A172 (cell line): ENCODE measurements at places on chromosomes 16 and 17.
A peak's percentile ranks its signal among the peaks of the same experiment; 100 is the strongest.

DNA sequence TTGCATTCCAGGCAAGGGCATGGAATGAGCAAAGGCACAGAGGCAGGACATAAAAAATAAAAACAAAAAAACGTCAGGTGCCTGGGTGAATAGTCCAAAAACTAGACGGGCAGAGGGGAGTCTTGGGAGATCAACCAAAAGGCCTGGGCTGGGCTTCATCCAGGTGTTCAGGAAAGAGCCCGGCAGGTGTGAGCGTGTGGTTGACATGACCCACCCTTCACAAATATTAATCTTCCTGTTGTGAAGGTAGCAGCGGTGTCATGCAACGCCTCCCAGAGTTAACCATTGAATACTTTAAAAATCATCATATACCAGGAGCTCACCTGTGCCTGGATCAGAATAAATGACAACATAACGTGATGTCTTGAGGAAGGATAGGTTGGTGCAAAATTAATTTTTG lies 90.6 kb downstream of the USP22 start:
- no peak for DNase-seq

- no peak for DNase-seq
Measured at GRCh38 chr17:9132944-9133610, 111.8 kb downstream of the NTN1 start.

- peak; percentile 16 for DNase-seq
Measured at GRCh38 chr17:9968881-9969280, 63.8 kb upstream of the RCVRN start.

DNA sequence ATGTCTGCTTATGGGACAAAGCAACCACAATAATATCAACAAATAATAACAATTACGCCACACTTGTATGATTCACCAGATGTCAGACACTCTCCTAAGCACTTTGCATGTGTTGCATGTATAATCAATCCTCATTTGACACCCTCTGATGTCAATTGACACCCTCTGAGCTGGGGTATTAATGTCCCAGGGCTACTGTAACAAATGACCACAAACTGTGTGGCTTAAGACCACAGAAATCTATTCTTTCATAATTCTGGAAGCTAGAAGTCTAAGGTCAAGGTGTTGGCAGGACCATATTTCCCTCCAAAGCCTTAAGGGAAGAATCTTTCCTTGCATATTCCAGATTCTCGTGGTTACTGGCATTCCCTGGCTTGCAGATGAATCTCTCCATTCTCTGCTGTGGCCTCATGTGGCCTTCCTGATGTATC lies 112.7 kb downstream of the NPIPB5 start:
- peak; percentile 41 for DNase-seq

DNA sequence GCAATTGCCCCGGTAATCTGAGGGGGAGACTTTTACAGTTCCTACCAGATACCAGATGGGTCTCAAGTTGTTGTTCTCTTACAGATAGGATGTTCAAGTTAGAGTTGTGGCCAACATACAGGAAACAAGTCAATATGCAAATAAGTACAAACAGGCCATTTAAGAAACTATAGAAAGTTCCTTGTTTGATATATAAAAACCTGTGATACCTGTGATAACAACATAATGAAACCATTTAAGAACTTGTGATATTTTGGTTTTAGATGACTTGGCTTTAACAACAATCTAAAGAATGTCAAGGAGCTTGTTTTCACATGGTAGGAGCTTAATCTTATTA lies 16.8 kb downstream of the CDR2 start:
- DNase-seq, result no peak

DNA sequence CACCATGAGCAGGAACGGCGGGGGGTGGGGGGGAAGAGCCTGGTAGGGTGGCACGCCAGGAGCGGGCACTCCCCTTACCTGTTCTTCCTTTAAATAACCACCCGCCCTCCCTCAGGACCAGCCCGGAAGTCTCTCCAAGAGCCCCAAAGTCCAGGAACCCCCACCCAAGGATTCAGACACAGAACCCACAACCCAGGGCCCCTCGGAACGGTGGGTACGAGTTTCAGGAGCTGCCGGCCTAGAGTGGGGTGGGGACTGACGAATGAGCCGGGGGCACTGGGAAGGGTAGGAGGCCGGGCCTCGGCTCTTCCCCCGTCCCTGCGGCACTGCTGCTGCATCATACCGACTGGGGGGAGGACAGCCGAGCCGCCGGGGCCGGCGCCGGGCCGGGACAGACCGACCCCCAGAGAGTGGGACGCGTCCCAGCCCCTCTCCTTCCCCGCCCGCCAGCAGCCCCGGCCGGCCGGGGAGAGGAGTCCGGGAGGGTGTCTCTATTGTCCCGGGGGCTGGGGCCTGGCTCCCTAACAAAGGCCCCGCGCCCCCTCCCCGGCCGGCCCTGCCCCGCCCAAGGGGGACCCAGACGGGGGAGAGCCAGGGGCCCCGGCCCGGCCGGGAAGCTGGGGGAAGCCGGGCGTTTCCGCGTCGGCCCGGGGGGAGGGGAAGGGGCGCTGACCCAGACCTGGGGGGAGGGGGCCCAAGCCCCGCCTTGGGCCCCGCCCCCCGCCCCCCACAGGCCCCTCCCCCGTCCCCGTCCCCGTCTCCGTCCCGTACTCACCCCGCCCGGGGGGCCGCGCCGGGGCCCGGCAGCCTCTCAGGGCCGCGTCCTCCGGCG lies 747 bp downstream of the ATXN7L3 start:
- no peak for DNase-seq

DNA sequence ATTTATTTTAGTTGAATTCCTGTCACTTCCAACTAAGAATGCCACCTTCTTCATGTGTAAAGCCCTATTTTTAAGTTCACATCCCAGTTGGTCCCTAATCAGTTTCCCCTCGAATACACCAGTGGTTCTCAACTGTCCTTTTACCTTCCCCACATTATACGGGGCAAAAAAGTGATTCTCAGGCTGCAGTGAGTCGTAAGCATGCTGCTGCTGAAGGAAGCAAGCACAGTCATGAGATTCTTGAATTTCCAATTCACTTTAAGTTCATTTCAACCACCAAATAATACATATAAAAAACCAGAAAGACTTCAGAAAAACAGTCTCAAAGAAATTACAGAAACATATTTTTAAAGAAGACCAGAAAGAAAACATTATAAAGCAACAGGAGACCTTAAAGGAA lies 47.9 kb downstream of the UBE2G1 start:
- DNase-seq, result no peak

DNA sequence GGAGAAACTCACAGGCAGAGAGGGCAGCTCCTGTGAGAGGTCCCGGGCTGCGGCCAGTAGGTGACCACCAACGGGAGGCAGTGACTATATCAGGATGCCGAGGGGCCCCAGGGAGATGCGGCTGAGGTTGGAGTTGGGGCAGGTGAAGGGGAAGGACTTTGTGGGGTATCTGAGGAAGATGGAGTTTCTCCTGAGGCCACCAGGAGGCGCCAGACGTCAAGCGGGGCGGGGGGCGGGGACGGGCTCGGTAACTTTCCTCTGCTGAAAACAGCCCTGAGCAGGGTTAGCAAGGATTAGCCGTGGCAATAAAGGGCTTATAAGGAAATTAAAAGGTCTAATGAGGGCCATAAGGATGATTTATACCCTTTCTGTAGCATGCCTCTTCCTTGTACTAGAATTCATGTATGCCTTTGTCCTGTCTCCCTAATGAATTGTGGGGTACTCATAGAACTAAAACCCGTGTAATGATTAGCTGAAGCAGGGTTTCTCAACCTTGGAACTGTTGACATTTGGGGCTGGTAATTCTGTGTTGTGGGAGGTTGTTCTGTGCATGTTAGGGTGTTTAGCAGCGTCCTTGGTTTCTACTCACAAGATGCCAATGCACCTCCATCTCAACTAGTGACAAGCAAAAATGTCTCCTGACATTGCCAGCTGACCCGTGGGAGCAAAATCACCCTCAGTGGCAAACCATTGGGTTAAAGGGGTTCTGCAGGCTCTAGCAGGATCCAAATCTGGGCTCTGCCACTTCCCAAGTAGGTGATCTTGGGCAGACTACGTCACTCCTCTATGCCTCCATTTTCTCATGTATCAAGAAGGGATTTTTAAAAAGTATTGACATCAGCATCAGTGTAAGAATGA lies 74.8 kb upstream of the GRIN2A start:
- peak; percentile 19 for DNase-seq

DNA sequence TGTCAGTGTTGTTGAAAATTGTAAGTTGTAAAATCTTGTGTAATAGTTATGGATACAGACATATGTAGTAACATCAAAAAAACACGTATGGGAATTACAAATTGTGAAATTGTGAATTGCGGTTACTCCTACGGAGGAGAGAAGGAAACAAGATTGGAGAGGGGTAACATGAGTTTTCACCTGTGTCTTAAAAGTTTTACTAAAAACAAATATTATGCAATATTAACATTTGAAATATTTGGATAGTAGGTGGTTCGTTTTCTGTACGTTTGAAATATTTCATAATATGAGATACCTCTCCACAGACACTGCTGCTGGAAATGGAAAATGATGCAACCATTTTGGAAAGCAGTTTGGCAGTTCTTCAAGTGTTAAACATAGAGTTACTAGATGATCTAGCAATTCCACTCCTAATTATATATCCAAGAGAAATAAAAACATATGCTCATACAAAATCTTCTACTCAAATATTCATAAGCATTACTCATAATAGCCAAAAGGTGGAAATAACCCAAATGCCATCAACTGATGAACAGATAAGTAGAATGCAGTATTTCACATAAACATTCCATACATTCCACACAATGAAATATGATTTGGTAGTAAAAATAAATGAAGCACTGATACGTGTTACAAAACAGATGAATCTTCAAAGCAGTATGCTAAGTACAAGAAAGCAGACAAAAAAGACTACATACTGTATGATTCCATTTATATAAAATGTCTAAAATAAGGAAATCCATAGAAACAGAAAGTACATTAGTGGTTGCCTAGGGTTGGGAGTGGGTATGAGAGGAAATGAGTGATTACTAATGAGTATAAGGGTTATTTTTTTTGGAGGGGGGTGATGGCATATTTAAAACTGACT lies 40.7 kb upstream of the ABCA10 start:
- peak; percentile 4 for DNase-seq

- no peak for DNase-seq
Measured at GRCh38 chr17:1197781-1198490, 18.2 kb upstream of the ABR start.

- no peak for DNase-seq
Measured at GRCh38 chr16:88619859-88620815, 18.2 kb upstream of the IL17C start.

- DNase-seq, result no peak
Measured at GRCh38 chr17:54524501-54524900, 376.2 kb upstream of the TOM1L1 start.

DNA sequence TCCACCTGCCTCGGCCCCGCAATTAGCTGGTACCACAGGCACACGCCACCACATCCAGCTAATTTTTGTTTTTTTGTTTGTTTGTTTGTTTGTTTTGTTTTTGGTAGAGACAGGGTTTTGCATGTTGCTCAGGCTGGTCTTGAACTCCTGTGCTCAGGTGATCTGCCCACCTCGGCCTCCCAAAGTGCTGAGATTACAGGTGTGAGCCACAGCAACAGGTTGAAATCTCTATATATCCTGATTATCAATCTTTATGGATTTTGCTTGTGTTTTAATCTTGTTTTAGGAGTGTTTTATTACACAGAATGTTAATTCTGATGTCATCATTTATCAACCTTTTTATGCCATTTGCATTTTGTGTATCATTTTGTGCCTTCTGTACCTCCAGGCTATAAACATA lies 48.2 kb downstream of the RAB11FIP4 start:
- DNase-seq, result no peak

DNA sequence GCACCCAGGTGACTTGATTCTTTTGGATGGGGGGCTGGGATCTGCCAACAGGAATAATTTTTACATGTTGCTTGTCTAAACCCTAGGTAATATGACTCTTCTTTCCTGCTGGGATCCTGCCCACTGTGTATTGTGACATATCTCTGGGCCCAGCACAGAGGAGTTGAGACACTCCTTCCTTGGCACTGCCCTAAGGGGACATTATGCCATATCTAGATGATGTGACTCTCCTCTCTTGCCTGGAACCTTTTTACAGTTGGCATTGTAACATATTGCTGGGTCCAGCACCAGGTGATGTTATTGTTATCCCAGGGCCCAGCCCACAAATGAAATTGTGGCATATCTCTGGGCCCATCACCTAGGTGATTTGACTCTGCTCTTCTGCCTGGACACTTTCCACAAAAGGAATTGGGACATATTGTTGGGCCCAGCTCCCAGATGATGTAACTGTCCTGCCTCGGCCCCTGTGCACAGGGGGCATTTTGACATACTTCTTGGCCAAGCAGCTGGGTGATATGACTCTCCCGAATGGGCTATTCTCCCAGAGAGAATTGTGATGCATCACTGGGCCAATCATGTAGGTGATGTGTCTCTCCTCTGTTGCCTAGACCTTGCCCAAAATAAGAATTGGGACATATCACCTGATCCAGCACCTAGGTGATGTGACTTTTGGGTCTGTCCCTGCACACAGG lies 1837.7 kb downstream of the TP53TG3F start:
- DNase-seq, result no peak

DNA sequence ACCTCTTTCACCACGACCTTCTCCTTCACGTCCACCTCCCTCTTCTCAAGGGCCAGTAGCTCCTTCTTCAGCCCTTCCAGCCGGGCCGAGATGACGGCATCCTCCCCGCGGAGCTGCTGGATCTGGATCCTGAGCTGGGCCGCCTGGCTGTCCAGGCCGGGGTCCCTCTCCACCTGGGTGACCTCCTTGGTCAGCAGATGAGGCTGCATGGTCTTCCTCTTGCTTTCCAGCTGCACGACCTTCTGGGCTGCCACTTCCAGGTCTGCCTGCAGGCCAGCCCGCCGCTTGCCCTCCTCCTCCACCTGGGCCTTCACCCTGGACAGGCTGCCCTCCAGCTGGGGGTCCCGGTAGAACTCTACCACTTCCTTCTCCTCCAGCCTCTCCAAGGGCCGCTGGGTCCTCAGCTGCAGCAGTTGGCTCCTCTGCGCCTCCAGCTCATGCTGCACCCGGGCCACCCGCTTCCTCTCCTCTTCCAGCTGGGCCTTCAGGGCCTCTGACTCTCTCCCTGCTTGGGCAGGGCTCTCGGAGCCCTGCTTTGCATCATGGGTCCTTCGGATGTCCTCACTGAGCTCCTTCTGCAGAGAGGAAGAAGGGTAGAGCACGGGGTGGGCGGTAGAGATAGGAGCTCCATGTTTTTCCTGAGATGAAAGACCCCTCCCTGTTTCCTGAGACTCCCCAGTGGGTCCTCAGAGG lies 9.5 kb downstream of the CDK3 start:
- DNase-seq, result no peak

- no peak for DNase-seq
Measured at GRCh38 chr17:17820463-17821158, 16.2 kb downstream of the SREBF1 start.

DNA sequence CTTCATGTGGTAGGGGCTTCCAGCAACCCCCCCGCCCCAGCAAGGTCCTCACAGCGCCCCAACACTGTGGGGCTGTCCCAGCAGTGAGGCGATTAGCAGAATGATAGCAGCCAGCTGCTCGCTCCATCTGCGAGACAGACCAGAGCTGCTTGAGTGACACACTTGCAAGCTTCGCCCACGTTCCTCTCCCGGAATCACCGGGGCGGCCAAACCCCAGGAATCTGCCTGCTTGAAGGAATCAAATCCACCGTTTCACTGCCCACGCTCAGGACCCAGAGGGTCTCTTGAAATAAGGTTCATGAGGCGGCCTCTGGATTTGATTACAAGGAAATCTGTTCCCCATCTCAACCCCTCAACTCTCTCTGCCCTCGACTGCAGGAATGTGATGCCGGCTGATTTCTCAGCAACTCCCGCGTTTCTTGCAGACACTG lies 356.0 kb downstream of the C16orf95 start:
- no peak for DNase-seq

- DNase-seq, result no peak
Measured at GRCh38 chr16:4688674-4689045, 4.7 kb upstream of the NUDT16L1 start.

GRCh38 chr17:19727501-19728078 lies 11.2 kb upstream of the SLC47A2 start:
- no peak for DNase-seq

GRCh38 chr17:751269-752001 lies 629 bp downstream of the GEMIN4 start:
- peak; percentile 36 for DNase-seq
